ENCODE measurements at places on chromosomes 11 and 22.

DNA sequence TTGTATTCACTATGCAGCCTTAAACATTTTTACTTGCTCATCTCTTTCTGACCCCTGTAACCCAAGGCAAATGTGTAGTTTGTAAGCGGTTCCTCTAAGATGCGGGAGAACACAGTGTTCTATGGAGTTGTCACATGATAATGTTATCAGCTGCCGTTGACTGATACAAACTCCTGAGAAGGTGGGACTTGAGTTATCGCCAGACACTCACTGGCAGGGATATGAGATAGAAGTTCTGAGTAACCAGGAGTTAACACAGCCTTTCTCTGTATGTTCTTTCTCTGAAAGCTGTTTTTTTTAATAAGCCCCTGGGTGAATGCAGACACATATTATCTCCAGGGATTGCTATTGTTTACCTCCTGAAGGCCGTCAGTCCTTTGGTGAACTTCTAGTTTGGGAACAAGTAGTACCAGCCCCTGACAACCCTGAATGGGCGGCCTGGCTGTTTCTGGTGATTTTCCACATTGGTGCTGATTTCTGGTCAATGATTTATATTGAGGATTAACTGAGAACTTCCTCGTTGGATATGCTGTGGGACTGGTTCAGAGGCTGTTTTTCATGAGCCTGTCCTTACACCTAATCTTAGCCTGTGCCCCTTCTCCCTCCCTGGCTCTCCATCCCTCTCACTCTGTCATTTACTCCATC lies 155.3 kb upstream of the RASSF10 start:
- no peak for DNase-seq

GRCh38 chr22:44620129-44620840 lies 81.7 kb upstream of the PRR5 start:
- DNase-seq, result peak; percentile 91

DNA sequence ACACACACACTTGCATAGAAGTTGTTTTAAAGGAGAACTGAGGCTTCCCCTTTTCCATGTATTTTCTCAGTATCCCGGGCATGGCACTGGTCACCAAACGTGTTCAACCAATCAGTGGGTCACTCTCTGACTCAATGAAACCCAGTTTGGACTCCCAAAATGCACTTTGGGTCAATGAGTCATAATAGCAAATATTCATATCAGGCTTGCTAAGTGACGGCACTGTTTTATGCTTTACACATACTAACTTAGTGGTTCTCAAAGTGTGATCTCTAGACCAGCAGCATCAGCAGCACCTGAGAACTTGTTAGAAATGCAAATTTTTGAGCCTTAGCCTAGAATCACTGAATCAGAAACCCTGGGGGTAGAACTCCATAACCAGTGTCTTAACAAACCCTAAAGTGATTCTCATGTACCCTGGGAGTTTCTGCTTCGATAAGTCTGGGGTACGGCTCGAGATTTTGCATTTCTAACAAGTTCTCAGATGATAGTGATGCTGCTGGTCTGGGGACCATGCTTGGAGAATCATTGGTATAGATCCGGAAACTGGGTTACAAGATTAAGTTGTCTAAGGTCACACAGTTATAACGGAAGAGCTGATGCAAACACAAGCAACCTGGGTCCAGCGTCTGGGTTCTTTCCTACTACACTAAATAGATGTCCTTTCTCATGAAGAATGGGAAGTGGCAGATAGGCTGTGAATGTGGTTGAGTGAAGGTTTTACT lies 35.6 kb downstream of the ETS1 start:
- no peak for DNase-seq

DNA sequence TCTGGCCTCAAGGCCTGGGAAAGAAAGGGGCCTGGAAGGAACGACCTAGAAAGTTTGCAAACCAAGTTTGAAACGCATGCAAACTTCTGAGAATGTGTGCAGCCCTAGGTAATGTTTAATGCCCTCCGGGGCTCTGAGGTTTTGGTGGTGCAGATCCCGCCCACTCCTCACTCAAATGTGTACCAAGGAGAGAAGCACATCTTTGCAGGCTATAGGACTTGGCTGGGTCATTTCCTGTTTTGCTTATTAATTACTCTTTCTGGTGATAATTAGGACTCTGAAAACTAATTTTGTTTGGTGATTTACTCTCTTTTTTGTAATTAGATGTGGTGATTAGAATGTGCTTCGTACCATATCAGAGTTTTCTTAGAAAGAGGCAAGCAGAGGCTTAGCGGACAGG lies 625.9 kb upstream of the CADM1 start:
- DNase-seq, result no peak

DNA sequence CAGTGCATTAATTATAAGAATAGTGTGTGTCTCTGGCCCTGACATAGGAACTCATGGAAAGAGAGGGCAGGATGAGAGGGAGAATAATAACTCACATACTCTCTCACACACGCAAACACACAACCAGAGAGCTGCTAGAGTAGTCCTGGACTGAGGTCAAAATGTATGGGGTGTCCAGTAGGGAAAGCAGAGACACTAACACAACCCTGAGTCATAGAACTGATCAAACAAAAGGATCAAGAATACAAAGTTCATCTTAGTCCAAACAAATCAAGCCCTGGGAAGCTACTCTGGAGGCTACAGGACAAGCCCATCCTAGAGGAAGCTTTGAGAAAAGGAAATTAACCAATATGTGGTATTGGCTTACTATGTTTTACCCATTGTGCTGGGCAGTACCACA lies 178.5 kb upstream of the GUCY1A2 start:
- DNase-seq, result no peak

DNA sequence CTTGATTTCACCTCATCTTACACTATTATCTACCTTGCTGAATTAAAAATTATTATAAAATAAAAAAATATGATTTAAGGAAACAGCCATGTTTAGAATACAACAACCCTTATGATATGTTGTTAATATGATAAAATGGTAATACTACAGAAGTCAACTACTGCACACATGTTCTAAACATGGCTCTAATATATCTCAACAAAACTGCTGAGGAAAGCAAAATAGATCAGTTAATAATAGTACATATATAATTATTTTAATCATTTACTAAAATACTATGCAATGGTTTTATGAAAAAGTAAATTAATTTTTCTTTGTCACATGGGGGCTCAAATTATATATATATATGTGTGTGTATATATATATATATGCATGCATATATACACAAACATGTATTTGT lies 57.7 kb downstream of the EIF3M start:
- no peak for DNase-seq

DNA sequence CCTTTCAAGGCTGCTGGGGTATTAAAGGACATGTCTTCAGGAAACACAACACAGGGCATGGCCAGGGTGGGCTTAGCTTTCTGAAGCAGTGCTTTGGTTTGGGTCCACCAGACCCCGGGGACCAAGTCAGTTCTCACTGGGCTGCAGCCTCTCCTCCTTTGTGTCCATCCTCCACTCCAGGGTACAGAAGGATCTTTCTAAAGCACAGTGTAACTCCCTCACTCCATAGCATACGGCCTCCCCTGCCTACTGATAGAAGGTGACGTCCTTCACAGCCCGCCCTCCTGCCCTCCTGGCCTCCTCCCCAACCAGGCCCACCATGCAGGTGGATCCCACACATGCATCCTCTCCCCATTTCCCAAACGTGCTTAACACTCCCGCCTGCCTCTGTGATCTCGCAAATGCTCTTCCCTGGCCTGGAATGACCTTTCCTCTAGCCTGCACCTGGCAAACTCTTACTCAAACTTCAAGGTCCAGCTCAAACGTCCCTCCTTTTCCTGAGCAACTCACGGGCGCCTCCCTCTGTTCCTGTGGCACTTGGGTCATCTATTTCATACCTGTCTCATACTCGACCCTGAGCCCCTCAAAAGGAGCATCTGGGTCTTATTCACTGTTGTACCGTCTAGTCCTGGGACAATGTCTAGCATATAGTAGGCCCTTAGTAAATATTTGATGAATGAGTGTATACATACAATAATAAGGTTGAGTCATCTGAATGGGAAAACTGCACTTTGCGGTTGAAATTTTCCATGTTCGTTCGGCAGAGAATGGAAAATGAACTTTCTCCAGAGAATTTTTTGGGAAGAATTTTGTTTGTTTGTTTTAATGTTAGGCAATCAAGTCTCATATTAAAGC lies 187.7 kb downstream of the EFCAB6 start:
- DNase-seq, result no peak

GRCh38 chr11:124882339-124883071 lies 15.2 kb downstream of the ROBO4 start:
- DNase-seq, result no peak

- DNase-seq, result peak; percentile 34
Observed at GRCh38 chr11:75582895-75583717, 21.1 kb downstream of the SERPINH1 start.

DNA sequence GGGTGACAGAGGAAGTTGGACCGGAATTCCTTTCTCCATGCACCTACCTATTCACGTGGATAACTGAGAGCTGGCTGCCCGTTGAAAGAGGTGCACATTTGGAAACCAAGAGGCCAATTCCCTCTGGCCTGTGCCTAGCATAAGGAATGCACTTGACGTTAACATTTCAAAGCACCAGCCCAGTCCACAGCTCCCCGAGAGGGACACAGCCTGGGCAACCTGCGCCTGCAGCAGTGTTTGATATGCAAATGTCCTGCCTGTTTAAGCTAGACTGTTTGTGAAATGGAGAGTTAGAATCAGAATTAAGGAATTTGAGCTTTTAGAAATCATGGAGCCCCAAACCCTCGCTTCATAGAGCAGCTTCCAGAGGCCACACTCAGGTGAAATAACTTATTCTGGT lies 126.1 kb downstream of the DSCAML1 start:
- no peak for DNase-seq

- no peak for DNase-seq
Observed at GRCh38 chr11:130642994-130643393, 194.5 kb downstream of the ADAMTS15 start.

GRCh38 chr11:48005136-48005535 lies 24.8 kb downstream of the PTPRJ start:
- DNase-seq, result peak; percentile 59

- DNase-seq, result no peak
Observed at GRCh38 chr11:86135319-86135714, 66.4 kb upstream of the PICALM start.

DNA sequence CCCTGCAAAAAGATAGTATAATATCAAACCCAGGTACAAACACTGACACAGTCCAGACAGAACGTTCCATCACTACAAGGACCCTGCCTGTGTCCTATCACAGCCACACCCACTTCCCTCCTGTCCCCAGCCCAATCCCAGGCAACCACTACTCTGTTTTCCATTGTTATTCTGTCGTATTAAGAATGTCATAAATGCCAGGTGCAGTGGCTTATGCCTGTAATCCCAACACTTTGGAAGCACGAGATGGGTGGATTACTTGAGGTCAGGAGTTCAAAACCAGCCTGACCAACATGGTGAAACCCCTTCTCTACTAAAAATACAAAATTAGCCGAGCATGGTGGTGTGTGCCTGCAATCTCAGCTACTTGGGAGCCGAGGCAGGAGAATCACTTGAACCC lies 89.0 kb downstream of the TRMU start:
- no peak for DNase-seq

- no peak for DNase-seq
Observed at GRCh38 chr22:42752230-42752746, 31.6 kb upstream of the A4GALT start.

- no peak for DNase-seq
Observed at GRCh38 chr11:27234043-27234668, 128.9 kb downstream of the CCDC34 start.

DNA sequence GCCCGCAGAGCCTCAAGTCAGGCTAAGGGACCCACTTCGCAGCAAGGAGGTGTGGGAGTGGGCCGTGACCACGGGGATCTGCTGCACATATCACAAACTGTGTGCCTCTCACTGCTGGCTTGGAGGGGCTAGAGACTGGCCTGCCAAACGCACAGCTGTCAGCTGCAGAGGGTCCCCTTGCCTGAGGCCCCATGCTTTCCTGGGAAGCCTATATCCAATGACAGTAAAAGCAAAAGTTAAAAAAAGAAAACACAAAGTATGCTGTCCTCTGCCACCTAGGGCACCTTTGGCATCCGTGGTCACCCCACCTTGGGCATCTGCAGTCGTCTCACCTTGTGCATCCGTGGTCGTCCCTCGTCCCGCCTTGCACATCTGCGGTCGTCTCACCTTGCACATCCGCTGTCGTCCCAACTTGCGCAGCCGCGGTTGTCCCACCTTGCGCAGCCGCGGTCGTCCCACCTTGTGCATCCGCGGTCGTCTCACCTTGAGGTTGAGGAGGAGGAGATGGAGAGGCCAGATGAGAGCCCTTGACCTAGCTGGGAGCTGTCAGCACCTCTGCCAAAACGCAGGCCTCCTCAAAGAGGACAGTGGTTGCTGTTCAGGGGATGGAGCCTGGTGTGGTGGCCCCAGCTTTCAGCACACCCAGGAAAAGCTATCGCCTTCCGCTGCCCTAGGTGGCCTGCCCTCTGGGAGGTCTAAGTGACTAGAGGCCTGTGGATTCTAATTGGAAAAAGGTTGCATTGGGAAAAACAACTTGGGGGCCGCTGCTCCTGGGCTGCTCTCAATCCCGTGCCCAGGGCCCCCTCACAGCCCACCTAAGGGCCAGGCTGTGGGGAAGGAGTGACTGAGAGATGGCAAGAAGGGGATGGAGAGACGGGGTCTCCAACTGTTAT lies 90.5 kb downstream of the MYEOV start:
- no peak for DNase-seq

DNA sequence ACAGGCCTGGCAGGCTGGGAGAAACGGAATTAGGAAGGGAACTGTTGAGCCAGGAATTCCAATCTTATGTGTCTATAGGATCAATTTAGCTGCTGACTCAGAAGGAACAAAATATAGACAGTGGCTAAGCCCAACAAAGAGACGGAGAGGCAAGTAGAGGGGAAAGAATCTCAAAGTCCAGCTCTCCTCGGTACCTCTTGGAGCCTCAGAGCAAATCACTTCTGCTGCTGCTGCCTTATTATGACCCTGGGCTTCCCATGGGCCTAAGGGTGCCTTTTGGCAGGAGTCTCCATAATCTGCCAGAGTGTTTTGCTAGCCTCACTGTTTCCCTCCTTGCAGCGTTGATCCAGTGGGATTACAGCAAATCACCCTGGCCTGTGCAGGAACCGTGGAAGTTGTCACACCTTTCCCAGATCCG lies 31.7 kb downstream of the PAX6 start:
- no peak for DNase-seq

- no peak for DNase-seq
Observed at GRCh38 chr11:100190395-100190794, 496.7 kb upstream of the ARHGAP42 start.

DNA sequence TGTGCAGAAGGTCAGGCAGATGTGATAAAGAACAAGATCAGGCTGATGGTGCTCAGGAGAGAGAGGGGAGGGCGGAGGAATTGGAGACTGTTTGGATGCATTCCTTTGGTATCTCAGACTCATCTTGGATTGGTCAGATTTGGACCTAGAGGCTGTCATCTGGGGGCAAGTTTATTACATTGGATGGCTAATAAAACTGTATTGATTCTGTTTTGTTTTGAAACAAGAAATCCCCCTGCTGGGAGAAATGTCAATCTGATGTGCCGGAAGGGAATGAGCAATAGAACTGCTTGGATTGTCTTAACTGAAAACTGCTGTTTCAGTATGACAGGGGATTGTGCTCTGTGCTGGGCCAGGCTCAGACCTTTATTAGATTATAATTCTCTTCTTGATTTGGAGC lies 25.5 kb upstream of the CCDC90B start:
- DNase-seq, result no peak
